ENCODE measurements at places on chromosomes 3 and 15. TPM values are rescaled to one million over a fixed set of nuclear protein-coding genes. Genes with fewer than 3 reads are reported as not detected.

- no peaks in the 10 kb centered on the region for H3K36me3 ChIP-seq
- H3K4me1 ChIP-seq, result no peaks in the 10 kb centered on the region
- no peaks in the 10 kb centered on the region for H3K27me3 ChIP-seq
- H3K4me3 ChIP-seq, result no peak overlapping the region
- DNase-seq, result no peak
- H3K27ac ChIP-seq, result no peak overlapping the region
Observed at GRCh38 chr15:58565619-58566018, 133.8 kb downstream of the LIPC start.

The MBD4 gene
- total RNA-seq, result 26.0 TPM

DNA sequence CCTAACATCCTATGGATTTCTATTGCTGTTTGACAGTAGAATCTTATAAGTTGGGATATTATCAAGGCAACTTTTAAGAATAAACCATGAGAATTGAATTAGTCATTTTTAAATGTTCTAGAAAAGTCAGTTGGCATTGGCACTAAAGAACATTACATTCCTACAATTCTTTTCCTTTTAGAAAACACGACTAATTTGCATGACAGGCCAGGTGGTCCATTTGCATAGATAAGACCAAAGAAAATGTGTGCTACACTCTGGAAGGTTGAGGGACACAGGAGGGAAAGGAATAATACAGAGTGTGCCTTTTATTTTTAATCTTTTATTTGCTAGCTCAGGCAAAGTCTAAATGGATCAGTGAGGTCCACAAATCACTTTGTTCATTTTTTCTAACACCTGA, 962.3 kb downstream of the EPHA3 start:
- DNase-seq, result no peak
- H3K36me3 ChIP-seq, result no peaks in the 10 kb centered on the region
- no peaks in the 10 kb centered on the region for H3K27me3 ChIP-seq
- H3K27ac ChIP-seq, result no peak overlapping the region
- no peaks in the 10 kb centered on the region for H3K4me1 ChIP-seq
- H3K4me3 ChIP-seq, result no peak overlapping the region

DNA sequence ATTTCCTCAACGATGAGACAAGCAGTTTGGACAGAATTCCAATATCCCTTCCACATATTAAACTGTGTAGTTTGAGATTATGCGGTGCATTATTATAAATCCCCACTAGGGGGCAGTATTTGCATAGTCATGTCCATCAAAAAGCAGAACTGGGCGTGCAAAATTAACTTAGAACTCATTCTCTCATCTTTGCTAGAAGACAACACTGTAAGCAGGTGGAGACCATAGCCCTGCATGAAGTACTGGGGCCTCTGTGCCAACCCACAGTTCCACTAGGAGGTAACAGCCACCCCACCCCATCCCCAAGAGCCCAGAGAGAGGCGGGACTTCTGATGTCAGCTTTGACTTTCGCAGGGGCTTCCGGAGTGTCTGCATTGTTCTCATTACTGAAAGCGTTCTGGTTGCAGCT, 106.6 kb upstream of the TMC3 start:
- no peaks in the 10 kb centered on the region for H3K4me1 ChIP-seq
- DNase-seq, result peak; percentile 51
- no peaks in the 10 kb centered on the region for H3K36me3 ChIP-seq
- H3K4me3 ChIP-seq, result no peak overlapping the region

The KCNMB2 gene
- total RNA-seq, result not detected

The MYZAP gene
- total RNA-seq, result 6.8 TPM

The UCN2 gene
- total RNA-seq, result 1.2 TPM
